ENCODE measurements at places on chromosomes 4 and X.

- DNase-seq: no peak
These were observed 51.5 kb downstream of the FHIP1A start for GRCh38 chr4:151460434-151460833.

DNA sequence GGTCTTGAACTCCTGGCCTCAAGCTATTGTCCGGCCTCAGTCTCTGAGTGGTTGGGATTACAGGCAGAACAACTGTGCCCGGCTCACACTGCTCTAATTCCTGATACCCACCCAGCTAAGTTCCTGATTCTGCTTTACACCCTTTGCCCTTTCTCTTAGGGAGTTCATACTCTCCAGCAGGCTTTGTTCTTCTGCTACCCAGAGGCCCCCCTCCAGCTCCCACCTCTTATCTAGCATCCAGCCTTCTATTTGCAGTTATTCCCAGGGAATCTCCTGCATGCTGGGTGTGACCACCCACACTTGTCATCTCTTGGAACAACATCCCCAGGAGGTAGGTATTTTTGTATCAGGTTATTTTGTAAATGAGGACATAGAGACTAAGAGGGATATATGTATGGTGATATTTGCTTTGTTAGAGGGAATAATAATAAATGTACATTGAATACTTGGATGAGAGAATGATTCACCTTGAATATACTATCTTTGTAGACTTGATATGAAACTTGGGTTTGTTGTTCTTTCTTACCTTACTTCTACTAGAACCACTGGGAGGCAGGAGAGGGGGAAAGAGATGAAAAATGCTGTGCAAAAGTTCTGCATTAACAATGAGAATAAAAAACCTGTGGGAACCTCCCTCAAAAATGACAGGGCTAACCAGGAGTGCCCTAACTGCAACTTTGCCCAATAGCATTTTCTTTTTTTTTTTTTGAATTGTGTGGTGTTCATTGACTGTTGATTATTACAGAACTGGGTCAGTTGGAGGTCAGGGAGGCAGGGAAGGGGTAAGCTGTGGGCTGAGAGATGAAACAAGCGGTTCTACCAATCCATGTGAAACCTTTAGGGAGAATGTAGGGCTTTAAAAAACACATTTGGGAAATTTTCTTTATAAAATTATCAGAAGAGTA, 157.4 kb downstream of the SPRY1 start:
- no peak for DNase-seq

GRCh38 chr4:726235-726787, 20.7 kb downstream of the PCGF3 start:
- DNase-seq: no peak

- DNase-seq: no peak
These were observed 977 bp upstream of the RBBP7 start for GRCh38 chrX:16870862-16871815.

DNA sequence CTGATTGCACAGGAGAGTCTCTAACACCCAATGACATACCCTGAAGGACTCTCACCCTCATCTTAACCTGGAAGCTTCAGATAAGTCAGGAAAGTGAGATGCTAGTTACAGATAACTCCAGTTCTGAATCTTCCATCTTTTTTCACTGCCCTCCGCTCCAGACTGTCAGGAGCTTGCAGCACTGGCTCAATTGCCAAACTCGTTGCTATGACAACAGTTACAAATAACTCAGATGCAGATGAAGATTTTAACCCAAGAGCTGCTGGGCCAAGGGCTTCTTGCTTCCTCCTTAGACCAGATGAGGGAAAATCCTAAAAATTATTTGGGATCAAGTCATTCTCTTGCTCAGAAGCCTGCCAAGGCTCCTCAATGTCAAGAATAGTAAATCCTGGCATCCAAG, 109.1 kb upstream of the HUWE1 start:
- no peak for DNase-seq

- no peak for DNase-seq
These were observed at the start of gene SMIM43 for GRCh38 chr4:121764702-121765367. TSS of gene SMIM43 (minus strand) at chr4:121765164. CDS start at chr4:121765105, 59 bp downstream.

DNA sequence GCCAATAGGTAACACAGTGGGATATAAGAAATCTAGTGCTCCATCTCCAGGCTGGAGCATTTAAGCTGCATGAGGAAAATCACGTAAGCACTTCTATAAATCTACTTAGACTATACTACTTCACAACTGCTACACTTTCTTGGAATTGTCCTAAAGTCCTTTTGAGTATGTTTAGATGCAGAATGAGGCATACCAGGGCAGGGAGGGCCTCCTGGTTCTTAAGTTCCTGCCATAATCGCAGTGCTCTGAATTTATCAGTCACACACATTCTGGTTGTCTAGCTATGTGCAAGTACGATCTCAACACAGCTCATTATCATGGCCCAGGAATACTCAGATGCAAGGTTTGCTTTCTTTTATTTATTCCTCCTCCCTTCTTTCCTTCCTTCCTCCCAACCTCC, 130.3 kb downstream of the GUCY2F start:
- no peak for DNase-seq

GRCh38 chr4:5943561-5943960, 50.7 kb upstream of the CRMP1 start:
- DNase-seq: no peak

GRCh38 chr4:101028886-101029285, 318.4 kb downstream of the PPP3CA start:
- DNase-seq: no peak

GRCh38 chr4:72440386-72440785, 128.6 kb downstream of the ADAMTS3 start:
- DNase-seq: no peak
